ENCODE measurements at places on chromosomes 13 and 19.
A peak's percentile ranks its signal among the peaks of the same experiment; 100 is the strongest.

DNA sequence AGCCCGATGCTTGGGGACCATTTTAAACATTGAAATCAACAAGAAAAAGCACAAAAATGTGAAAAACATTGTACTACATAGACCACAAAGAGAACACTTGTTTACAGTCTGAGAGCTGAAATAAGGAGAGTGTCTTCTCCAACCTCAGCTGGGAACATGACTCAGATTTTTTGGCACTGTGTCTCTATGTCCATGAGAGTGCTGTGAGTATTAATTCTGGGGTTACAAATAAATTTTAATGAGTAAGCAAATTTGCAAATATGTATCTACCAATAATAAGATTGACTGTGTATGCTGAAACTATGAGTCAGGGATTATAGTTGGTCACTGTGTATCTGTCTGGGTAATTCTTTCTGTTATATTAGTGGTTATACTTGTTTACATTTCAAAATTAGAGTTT, 174.0 kb downstream of the DCT start:
- no peak for DNase-seq

- no peak for DNase-seq
Measured at GRCh38 chr13:35796623-35797022, 320.1 kb upstream of the MAB21L1 start.

DNA sequence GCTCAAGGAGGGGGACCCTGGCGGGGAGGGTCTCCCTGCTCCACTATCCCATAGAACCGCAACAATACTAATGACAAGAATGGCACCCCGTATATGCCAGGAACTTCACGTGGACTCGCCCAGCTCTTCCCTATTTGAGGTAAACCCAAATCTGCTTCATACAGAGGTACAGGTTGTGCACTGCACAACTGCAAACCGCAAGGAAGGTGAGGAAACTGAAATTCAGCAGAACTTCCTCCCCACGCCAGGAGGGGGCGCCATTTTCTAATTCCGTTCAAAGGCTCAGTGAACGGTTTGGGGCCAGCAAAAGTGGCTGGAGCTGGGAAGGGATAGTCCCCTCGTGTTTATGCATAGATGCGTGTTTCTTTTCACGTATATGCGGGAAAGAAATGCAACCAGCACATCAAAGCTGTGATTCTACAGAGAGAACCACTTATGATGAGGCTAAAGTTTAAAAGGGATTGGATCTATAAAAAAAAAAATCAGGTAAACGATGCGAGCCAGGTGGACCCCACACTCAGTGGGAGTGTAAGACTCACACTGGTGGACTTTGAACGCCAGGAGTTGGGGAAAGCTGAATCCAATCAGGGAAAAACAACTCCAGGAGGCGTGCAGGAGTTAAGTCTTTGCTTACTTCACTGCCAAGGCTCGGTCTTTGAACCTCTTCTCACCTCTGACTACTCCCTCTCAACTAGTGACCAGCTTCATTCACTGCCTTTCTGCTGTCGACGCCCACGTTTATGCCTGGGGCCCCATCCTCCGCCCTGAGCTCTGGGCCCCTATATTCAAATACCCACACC, 20.3 kb downstream of the C19orf81 start:
- peak; percentile 10 for DNase-seq

- no peak for DNase-seq
Measured at GRCh38 chr19:47309038-47309437, 623 bp upstream of the C5AR1 start.

DNA sequence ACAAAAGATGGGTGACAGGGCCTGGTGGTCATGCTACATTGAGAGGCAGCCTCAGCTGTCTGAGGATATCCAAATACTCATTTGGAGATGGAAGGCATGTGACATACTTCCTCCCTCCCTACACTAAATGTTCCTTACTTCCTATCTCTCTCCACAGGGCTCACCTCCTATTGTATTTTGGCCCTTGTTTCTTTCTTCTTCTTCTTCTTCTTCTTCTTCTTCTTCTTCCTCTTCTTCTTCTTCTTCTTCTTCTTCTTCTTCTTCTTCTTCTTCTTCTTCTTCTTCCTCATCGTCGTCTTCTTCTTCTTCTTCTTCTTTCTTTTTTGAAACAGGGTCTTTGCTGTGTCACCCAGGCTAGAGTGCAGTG, 71.8 kb upstream of the POMP start:
- no peak for DNase-seq

- no peak for DNase-seq
Measured at GRCh38 chr13:46906405-46906804, 9.6 kb upstream of the HTR2A start.

DNA sequence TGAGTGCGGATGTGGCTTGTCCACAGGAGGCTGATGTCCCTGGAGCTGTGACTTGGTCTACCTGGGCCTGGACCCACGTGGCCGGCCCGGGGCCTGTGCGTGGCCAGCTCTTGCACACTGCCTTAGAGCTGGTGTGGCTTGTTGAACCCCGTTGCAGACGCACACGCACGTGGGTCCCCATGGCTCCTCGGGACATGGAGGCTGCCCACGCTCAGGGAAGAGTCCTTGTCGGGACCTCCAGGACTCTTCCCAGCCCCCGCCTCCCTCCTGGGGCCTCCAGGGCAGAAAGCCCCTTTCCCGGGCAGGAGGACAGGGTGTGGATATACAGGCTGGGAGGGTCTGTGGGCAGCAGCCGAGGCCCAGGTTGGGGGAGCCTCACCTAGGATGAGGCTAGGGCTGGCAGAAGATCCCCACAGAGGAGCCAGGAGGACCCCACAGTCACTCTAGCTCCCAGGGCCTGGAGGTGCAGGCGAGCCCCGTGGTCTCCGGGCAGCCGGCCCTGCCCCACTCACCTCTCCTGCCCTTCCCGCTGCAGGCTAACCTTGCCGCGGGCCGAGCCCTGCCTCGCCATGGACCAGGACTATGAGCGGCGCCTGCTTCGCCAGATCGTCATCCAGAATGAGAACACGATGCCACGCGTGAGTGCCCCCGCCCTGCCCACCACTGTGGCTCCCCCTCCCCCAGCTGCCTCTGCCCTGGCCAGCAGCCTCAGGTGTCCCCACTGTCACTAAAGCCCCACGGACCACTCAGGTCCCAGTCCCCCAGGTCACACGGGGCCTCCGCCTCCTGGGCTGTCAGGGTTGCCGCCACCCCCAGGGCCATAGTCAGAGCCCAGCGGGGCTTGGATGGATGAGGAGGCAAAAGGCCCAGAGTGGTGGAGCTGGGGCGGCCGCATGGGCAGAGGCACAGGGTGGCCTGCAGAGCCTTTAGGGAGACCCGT, 16.3 kb upstream of the TEKTIP1 start:
- DNase-seq = no peak

GRCh38 chr19:2303211-2303798, 4.6 kb downstream of the LINGO3 start:
- DNase-seq = no peak

- no peak for DNase-seq
Measured at GRCh38 chr13:49086722-49087121, 111.0 kb downstream of the FNDC3A start.

DNA sequence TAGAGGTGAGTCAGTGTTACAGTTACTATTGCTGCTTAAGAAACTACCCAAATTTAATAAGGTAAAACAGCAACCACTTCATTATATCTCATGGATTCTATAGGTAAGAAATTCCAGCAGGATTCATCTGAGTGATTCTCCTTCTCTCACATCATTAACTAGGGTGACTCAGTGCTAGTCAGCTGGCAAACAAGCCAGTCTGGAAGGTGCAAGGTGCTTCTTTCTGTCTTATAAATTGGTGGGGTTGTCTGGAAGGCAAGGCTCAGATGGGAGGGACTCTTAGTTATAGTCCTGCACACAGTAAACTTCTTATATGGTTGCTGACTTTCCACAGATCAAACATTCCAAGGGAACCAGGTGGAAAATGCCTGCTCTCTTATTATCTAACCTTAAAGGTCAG, 484.5 kb downstream of the GPC5 start:
- no peak for DNase-seq

DNA sequence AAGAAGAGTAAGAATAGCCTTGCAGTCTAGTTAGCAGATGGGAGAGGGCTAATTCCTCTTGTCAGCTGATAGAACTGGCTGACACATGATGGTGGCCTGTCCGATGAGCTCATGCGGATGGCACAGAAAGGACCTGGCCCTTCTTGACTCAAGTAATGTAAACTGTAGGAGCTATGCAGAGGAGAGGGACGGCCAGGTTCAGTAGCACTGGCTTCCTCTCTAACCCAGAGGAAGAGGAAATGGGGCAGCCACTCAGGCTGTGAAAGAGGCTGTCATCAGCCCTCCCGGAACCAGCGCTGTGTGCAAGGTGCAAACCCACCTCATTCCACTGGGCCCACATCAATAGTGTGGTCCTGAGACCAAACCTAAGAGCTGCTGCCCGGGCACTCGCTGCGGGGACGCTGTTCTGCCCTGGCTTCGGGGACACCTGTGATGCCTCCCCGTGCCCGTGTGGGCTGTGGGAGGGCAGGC, 30.8 kb upstream of the USE1 start:
- DNase-seq = no peak

GRCh38 chr13:30569901-30570576, 47.7 kb upstream of the USPL1 start:
- no peak for DNase-seq

DNA sequence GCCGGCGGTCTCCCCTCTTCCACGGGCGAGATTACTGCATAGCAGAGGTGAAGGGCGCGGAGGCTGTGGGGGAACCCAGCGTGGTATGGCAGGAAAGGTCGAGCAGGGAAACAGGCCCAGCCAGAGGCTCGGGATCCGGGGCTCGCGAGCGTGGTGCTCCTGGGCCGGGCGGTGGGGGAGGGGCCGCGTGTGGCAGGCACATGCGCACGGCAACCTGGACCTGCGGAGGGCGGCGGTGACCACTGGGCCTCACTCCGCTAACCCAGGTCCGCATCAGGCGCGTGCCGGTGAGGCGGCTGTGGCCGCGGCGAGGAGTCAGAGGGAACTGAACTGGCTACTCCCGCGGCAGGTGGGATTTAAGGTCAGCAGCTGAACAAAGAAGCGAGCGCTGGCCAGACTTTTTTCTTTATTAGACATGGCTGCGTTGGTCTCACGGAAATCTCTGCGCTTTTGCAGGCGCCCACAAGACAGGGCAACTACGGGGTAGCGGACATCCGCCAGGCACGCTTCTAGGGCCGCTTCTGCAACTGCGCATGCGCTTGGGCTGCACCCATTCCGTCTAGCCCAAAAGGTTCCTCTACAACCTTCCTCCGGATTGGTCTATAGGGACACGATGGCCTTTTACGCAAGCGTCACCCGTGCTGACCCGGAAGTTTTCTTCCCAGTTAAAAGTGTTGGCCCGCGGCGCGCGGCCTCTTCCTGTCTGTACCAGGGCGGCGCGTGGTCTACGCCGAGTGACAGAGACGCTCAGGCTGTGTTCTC, at the start of gene RPS5:
TSS of gene RPS5 (plus strand) at position 694 of the 762 bp plus-strand sequence. CDS start 869 bp downstream, outside the sequence.
- DNase-seq = peak; percentile 95

GRCh38 chr13:30496147-30496546, 30.4 kb upstream of the HMGB1 start:
- no peak for DNase-seq

DNA sequence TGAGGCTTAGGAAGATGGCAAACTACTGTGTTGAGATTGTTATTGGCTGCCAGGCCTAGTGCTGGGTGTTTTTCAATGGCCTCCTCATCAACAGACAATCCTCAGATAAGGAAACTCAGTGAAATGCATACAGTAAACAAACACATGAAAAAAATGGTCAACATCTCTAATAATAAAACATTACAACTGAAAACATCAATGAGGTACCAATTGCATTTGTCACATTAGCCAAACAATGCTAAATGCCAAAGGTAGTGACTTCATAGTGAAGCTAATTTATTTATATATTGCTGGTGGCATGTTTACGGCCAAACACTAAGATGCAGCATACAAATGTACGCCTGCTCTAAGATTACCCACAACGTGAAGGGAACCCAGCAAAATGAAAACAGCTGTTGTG, 224.0 kb upstream of the UBL3 start:
- no peak for DNase-seq

- DNase-seq = no peak
Measured at GRCh38 chr19:49111218-49111998, 2.8 kb upstream of the LIN7B start.

- no peak for DNase-seq
Measured at GRCh38 chr19:47726467-47726866, 13.2 kb downstream of the EHD2 start.

DNA sequence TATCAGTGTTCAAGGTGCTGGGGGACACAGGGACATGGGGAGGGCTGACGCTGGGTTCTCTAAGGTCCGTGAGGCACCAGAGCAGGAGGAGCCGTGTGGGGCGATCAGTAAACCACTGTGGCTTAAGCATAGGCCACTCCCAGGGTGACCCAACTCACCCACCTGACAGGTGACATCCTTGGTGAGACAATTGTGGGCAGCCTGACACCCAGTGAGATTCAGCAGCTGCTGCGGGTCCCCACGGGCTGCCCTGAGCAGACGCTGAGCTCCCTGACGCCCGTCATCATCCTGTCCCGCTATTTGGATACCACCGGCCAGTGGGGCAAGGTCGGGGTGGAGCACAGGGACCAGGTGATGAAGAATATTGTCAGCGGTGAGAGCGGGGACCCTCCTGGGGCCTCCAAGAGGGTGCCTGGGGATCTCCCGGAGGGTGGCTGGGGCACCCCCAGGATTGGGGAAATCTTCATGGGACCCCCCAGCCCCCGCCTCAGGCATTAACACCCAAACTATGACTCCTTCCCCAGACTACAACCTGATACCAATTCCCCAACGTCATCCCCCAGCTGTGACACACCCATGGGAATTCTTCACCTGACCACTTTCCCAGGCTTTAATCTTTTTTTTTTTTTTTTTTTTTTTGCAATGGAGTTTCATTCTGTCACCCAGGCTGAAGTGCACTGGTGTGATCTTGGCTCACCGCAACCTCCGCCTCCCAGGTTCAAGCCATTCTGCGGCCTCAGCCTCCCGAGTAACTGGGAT, 33.3 kb upstream of the SHFL start:
- no peak for DNase-seq

GRCh38 chr13:33832872-33833271, 14.9 kb downstream of the RFC3 start:
- no peak for DNase-seq

GRCh38 chr19:2083174-2083854, 12.8 kb downstream of the MOB3A start:
- no peak for DNase-seq

GRCh38 chr19:51127032-51127431, 2.3 kb downstream of the SIGLEC9 start:
- DNase-seq = no peak

- no peak for DNase-seq
Measured at GRCh38 chr13:63851526-63851925, 2435.9 kb upstream of the PCDH20 start.

DNA sequence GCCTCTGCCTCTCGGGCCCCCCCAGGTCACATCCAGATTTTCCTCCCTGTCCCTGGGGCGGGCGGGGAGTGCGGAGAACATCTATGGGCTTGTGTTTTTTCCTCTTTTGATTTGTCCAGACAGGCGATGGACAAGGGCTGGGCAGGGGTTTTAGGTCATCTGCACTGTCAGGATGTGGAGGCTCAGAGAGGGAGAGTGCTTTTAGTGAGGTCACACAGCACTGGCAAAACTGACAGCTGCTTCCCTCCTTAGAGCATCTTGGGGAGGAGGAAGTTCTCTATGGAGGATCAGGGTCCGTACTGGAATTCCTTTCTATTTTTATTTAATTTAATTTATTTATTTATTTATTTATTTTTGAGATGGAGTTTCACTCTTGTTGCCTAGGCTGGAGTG, 38.9 kb downstream of the NFIC start:
- DNase-seq = no peak

- DNase-seq = no peak
Measured at GRCh38 chr19:42081584-42082203, 5.7 kb downstream of the ZNF574 start.

Measured in anterior cingulate cortex (tissue), 58 donors.